ENCODE measurements at places on chromosomes 6 and 20.

GRCh38 chr6:128696691-128697689 lies 176.6 kb upstream of the PTPRK start:
- no peak for DNase-seq

DNA sequence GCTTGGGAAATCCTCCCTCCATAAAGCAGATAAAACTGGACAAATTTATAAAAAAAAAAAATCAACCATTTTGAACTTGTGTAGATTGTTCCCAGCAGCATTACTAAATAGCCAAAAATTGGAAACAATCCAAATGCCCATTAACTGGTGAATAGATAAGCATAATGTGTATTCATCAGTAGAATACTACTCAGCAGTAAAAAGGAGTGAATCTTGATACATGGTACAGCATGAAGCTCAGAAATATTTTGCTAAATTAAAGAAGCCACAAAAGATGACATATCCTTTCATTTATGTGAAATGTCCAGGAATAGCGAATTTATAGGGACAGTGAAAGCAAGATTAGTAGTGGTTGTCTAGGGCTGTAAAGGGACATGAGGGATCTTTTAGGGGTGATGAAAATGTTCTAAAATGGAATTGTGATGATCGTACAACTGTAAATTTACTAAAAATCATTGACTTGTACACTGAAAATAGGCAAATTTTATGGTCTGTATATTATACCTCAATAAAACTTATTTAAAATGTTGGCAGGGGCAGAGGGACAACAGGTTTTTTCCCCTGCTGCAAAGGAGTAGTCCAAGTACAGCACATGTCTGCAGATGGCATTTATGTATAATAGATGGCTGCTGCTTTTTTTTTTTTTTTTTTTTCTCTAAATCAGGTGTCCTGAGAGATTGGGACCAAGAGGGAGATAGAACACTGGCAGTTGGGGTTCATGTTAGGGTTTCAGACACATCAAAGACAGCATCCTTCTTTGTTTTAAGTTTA lies 59.5 kb downstream of the CBFA2T2 start:
- no peak for DNase-seq

GRCh38 chr20:51665543-51666118 lies 102.6 kb downstream of the ATP9A start:
- no peak for DNase-seq

GRCh38 chr20:38108438-38108985 lies 56.6 kb downstream of the TGM2 start:
- DNase-seq, result no peak

DNA sequence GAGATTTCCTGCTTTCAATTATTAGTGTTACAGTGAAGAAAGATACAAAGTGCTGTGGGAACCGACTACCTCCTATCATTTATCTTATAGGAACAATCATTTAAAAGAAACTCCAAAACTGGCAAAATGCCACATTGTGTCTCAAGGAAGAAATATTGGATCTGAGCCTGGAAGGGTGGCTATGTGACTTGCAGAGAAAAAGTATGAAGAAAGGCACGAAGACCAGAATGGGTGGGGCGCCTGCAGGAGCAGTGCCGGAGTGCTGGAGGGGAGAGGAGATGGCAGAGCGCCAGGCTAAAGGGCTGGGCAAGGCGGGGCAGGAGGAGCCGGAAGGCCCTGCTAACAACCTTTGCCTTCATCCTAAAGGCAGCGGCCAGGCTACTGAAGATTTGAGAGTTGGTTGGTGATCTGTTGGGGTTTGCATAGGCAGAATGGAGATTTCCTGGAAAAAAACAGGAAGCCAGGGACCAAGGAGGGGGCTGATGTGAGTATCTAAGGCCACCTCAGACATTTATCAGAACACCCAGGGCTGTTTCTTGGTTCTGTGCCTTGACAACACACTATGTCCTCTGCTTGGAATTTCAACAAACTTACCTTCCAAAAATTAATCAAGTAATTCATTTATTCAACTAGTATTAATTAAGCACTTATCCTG lies 125.6 kb downstream of the MAFB start:
- no peak for DNase-seq

GRCh38 chr20:46243707-46244628 lies 64.3 kb downstream of the CDH22 start:
- DNase-seq, result no peak

- DNase-seq, result no peak
Observed at GRCh38 chr6:103799971-103800670, 1059.6 kb downstream of the HACE1 start.

DNA sequence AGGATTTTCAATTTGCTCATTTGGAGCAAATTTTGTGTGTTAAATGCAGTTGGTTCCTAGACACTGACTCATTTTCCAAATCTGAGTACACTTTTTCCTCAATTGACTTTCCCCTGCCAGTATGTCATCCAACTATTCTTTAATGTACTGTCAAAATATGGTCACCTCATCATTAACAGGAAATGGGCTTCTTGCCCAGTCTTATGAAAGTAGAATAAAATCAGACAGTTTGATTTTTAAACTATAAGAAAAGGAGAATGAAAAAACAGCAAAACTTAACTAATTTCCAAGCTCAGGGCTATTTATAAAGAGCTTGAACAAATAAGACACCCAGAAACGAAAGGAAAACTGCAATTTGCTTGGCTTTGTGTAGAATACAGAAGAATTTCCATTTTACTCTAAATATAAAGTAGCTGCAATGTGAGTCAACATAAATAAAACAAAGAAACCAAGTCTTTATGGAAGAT lies 43.7 kb upstream of the RAB23 start:
- no peak for DNase-seq

DNA sequence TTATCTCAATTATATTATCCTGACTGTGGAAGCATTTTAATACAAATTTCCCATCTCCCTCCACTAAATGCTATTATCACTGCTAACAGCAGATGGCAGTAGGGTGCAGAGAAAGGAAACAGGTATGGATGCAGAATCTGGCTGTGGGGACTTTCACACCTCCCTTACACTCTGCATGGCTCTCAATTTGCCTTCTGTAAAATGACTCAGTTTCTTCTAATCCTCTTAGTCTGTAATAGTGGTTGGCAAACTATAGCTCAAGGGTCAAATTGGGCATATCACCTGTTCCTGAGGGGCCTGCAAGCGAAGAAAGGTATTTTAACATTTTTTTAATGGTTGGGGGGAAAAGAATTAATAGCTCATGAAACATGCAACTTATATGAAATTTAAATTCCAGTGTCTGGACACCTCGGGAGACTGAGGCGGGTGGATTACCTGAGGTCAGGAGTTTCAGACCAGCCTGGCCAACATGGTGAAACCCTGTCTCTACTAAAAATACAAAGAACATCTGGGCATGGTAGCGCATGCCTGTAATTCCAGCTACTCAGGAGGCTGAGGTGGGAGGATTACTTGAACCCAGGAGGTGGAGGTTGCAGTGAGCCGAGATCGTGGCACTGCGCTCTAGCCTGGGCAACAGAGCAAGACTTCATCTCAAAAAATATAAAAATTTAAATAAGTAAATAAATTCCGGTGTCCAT lies 83.5 kb downstream of the ZMYND8 start:
- DNase-seq, result peak; percentile 54

DNA sequence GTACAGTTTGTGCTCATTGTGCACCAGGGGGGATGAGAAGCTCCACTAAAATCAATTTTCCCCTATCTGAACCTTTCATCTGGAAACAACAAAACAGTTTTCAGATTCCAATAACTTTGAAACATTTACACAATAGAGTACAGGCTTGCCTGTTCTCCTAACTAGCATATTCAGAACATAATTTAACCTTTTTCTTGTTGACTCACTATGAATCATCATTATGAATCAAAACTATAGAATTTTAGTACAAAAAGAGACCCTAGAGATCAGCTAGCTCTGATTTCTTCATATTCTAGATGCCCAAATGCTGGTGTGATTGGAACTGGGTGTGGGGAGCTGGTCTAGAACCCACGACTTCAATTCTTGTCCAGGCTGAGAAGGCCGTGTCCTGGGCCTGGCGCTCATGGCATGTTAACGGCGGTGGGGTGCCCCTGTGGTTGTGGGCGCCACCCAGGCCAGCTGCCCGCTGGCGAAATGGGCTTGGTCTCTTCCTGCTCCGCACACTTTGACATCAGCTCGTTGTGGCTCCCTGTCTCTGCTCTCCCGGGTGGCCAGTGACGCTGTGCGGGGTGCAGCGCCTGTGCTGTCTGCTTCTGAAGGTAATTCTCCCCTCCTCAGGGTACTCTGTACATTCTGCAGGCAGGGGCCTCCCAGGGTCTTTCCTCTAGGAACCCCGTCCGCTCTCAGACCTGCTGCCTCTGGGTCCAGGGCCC lies 29.9 kb upstream of the AGPAT4 start:
- no peak for DNase-seq

DNA sequence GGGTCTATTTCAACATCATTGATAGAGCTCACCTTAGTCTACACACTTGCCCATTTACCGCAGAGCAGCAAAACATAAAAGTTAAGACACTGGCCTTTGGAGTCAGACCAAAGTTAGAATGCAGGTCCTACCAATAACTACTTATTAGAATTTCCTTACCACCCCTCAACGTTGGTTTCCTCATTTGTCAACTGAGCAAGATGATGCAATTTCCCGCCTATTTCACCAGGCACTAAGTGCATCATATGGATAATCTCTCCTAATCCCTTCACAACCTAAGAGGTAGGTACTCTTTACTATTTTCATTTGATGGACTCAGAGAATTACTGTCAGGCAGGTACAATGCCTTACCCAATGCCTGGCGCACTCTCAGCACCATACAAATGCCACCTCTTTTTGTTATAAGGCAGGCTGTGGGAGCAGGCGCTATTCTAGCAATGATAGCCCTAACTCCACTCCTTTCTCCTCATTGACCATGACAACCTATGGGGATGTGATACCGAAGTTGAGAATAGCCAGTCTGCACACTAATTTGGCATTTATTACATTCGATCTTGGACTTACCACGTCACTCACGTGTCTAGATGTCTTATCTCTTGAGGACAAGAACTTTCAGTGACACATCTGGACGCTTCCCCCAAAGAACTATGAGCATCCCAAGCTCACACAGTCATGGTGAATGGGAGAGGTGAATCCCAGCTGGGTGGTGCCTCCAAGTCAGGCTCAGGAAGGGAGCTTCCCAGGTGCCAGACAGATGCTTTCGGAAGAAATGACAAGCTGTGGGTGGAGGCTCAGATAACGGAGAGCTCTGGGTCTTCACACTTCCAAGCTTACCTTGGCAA lies 128.1 kb upstream of the STMND1 start:
- no peak for DNase-seq

- DNase-seq, result no peak
Observed at GRCh38 chr20:39897058-39897457, 792.0 kb downstream of the MAFB start.

GRCh38 chr6:128259730-128260685 lies 260.4 kb downstream of the PTPRK start:
- no peak for DNase-seq

DNA sequence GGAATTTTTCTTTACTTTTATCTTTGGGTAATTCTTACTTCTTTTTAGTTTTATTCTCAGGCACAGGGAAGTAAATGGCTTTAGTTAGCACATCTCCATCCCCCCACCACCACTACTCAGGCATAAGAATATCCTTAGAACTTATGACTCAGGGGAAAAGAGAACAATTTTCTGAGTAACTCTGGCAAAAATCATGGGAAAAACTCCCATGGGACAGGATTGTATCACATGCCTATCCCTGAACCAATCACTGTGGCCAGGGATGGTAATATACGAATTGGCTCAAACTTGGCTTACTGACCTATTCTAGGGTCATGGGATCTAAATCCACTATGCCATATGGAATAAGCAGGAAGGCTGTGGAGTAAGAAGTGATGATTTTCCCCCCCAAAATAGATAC lies 339.1 kb downstream of the BTBD3 start:
- no peak for DNase-seq

DNA sequence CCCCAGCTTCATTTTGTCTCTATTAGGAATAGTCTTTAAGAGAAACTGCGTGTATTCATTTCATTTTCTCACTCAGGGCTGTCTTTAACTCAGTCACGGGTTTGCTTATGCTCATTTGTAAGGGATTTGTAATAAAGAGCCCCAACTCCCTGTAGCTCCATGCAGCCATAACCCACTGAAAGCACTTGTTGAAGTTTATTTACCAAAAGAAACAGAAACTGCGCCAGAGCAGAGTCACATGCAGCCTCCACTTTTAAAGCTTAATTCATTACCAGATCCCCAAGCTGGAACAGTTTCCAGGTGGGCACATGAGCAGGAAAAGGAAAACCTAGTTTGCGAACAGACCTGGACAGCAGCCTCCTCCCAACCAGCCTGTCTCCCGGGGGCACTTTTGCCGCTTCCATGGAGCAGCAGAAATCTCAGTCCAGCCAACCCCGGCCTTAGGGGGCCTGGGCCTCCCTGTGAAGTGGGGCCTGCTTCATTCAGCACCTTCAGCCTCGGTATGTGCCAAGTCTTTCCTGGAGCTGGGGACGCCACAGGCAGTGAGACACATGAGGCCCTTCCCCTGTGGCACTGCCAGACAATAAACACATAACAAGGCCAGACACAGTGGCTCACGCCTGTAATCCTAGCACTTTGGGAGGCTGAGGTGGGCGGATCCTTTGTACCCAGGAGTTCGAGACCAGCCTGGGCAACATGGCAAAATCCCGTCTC lies 4.5 kb downstream of the BCAS4 start:
- DNase-seq, result no peak

DNA sequence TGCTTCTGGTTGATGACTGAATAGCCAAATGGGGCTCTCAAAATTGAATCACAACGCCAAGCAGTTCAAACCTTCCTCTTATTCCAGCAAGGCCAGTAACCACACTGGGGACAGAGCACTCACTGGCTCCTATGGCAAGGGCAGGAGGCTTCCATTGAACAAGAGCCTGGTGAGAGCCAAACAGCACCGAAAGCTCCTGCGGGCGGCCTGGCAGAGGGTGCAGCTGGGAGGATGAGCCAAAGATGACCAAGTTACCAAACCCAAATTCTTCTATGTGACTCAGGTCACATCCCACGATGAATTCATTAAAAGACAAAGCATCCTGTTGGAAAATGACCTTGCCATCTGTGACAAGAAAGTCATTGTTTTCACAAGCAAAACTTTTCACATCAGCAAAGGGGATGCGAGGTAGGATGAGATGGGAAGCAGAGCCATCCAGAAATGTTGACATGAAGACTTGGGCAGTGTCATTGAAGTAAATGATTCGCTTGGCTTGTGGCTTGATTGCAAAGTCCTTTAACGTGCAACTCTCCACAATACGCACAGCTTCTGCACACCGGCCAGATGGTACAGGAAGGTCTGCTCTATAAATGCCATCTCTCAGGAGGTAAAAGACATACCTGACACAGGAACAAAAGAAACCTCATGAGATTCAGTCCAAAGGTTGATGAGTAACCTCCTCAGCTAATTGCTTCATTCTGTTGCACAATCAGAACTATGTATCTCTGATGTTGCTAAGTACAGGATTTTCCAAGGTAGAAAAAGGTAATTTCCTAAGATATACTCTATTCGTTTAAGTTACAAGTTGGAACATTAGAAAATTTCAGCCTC lies 36.3 kb downstream of the ROS1 start:
- DNase-seq, result no peak

- no peak for DNase-seq
Observed at GRCh38 chr6:137097057-137097456, 52.3 kb upstream of the IL20RA start.

GRCh38 chr6:1745814-1746213 lies 136.1 kb downstream of the FOXC1 start:
- DNase-seq, result no peak

- no peak for DNase-seq
Observed at GRCh38 chr6:35181933-35182612, 31.7 kb upstream of the SCUBE3 start.

All from Kasumi-1 (cell line).